SK-N-DZ (cell line): ENCODE measurements at places on chromosomes 3 and 15.

DNA sequence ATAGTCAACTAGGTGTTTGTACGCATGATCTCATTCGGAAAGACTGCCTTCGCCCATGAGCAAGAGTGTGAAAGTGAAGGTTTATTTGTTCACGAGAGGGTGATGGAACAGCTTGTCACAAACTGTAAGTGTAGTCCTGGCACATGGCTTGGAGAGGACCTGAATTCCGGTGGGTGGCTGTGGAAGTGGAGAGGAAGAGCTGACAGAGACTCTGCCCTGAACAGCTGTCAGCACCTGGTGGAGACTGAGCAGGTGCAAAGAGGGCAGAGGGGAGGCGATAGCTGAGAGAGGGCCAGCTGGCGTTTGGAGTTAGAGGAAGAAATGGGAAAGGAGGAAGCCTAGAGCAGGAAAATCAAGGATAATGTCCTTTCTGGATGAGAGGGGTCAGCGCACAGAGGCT, 155.7 kb downstream of the EEFSEC start:
- DNase-seq: peak; percentile 37

DNA sequence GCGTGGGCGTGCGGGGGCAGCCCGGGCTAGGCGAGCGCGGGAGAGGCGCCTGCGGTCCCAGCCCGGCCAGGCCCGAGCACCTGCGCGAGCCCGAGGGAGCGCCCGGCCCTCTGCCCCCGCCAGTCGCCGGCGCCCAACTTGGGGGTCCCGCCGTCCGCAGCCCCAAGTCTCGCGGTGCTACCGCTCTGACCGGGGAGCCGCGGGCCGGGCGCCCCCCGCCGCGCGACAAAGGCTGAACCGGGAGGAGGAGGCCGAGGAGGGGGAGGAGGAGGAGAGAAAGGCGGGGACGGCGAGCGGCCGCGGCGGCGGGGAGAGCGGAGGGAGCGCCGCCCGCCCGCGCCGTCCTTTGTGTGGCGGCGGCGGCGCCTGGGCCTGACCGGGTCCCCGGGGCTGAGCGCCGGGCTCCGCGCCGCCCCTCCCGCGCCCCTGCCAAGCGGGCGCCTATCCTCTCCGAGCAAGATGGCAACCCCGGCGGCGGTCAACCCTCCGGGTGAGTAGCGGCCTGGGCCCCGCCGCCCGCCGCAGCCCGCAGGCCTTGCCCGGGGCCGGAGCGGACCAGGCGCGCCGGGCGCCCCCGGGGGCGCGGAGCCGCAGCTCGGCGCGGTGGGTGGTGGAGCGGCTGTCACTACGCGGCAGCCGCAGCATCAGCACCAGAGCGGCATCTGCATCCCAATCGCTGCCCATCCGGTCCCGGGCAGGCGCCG, at the start of gene ARNT2:
ARNT2 (plus strand) TSS at position 326 of the 704 bp plus-strand sequence; CDS start at position 460, 134 bp downstream.
- DNase-seq: peak; percentile 64

GRCh38 chr3:79902151-79902550, 134.4 kb upstream of the ROBO1 start:
- no peak for DNase-seq

GRCh38 chr3:10386121-10386520, 65.2 kb upstream of the SEC13 start:
- no peak for DNase-seq

- DNase-seq: no peak
Observed at GRCh38 chr15:47908950-47909670, 191.8 kb downstream of the SEMA6D start.

DNA sequence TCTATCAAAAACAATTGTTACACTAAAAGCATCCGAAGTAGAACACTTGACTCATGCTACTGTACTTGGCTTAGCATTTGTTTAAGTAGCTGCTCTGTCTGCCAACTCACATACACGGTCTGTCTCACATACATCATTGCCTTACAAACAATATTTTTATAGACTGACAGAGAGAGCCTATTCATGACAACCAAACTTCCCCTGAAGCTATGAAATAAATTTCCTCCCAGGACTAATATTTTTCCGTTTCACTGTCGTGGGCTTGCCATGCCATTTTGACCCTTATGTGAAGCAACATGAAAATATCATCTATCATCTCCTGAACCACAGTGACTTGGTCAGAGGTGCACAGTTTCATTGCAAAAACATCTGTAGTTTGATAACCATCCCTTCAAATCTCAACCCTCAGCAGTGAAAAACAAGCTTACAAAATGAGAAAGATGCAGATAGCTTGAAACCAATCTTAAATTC, 66.5 kb upstream of the PYGO1 start:
- DNase-seq: no peak

DNA sequence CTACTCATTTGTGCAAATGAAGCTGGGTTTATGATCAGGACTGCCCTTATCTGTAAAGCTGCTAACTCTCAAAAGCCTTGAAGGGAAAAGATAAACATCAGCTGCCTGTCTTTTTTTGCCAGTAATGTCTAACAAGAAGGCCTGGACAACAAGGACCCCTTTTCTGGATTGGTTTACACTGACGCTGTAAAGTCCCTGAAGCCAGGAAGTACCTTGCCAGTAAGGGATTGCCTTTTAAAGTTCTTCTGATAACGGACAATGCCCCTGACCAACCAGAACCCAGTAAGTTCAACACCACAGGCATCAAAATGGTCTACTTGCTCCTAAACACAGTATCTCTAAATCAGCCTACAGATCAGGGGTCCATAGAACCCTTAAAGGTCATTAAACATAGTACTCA, 178.0 kb downstream of the PCCB start:
- peak; percentile 87 for DNase-seq

- DNase-seq: no peak
Observed at GRCh38 chr3:13186435-13186815, 113.2 kb upstream of the IQSEC1 start.

GRCh38 chr15:78619022-78619950, 1.5 kb downstream of the CHRNA3 start:
- peak; percentile 65 for DNase-seq

- no peak for DNase-seq
Observed at GRCh38 chr3:130946882-130947281, 53.0 kb downstream of the ATP2C1 start.

- no peak for DNase-seq
Observed at GRCh38 chr15:62709261-62709660, 333.3 kb upstream of the TPM1 start.

DNA sequence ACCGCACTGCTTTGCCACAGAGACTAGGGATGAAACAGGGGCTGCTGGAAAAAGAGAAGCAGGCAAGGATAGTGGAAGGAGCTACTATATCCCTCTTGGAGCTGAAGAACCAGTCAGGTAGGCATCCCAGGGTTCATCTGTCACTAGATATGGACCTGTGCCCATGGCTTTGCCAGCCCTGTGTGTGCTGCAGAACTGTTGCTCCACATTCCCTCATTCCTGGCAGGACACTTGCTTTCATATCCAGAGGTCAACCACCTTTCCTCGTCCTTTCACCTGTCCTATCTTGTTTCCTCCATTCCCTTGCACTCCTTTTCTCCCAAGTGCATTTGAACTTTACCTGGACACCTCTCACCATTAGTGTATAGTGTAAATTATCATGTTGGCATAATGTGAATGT, 12.0 kb downstream of the SNRK start:
- DNase-seq: no peak

DNA sequence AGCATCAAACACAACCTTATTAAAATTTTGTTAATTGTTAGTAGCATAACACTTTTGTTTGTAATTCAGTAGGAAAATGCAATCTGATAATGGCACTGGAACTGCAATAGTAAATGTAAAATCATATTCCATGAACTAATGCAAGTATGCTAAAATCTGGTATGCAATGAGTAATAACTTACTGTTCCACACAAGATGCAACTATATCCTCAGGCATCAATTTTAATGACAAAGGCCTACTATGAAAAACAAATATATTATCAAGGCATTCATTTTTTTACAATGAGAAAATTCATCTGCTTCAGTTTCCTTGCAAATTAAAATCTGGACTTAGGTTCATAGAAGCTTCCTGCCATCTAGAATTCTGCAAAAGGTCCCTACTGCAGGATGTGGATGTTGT, 1.4 kb upstream of the NSMCE3 start:
- DNase-seq: no peak

GRCh38 chr15:69719527-69720240, 267.1 kb downstream of the RPLP1 start:
- DNase-seq: no peak

DNA sequence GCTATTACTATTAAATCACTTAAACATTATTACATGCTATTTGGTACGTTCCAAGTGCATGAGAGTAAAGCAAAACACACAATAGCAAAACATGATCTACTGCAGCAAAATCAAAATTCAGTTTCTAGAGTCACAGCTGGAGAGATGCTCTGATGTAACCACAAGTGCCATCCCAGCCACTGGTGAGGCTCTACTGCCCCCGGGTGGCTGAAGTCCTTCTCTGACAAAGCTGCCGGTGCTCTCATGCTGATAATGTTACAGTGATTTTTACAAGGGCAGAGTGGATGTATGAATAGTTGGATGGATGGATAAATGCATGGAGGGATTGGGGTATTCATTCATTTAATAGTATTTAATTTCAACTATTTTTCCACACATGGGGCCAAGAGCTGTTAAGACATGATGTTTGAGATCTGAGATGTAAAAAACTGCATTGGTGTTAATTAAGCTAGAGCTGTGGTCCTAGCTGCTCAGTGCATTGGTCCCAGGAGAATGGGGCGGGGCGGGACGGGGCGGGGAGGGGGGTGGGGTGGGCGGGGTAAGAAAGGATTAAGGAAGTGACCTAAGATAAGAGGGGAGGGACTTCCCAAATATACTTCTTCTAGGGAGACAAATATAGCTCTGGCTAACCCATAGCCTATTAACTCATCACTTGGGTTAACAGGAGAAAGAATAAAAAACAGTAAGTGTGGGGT, 5.3 kb upstream of the SPESP1 start:
- peak; percentile 66 for DNase-seq

DNA sequence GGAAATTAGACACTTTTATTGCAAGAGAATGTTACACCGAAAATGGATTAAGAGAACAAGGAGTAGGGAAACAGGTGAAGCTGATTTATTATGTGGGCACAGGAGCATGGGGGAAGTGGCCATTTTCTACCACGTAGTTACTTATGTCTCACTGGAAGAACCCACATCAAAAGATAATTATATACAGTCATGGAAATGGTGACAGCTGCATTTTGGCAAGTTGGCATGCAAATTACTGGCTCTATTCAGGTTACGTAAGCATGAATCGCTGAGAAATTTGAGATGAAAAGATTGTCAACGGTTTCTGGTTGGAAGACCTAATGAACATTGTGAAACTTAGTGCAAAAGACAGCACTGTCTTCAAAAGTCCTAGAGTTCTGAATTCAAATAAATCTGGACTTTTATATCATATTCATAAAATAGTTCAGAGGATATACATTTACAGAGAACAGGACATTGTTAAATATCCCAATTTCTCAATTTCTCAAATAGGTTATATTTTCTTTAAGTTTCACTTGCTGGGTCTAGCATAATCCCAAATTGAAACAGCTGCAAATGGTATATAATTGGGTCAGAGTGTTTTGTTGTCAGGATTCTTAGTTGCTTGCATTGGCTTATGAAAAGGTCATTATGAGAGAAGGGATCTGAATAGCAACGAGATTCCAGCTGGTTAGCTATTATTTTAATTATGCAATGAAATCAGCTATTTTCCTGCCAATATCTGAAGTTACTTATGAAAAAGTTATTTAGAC, 567.8 kb downstream of the ZPLD1 start:
- DNase-seq: no peak

DNA sequence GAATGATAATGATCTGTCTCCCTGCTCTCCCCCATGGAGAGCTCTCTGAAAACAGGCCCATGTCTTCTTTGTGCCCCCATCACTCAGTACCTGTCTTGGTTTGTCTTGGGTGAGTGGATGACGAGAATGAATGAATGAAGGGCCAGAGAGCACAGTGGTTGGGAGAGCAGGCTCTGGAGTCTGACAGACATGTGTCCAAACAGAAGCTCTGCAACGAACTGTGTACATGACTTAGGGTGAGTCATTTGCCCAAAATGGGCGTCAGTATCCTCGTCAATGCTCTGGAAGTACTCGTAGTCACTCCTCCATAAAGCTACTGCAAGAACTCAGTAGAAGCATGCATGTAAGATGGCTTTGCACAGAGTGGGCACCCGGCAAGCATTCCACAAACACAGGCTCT, 170.2 kb upstream of the TLE3 start:
- DNase-seq: no peak

GRCh38 chr15:52710050-52710707, 31.0 kb upstream of the ATOSA start:
- DNase-seq: no peak

DNA sequence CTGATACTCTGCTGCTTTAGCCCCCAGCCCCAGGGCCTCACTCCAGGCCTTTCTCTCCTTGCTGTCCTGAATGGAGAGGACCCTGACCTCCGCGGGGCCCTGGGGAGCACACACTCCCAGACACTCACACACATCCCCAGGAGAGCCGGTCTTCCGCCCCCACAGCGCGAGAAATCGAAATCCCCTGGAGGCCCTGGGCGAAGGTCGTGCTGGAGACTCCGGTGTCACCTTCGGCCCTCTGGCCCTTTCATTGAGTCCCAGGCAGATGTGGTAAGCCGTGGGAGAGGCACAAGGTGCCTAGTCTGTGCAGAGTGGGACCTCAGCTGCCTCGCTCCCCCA, 848 bp upstream of the GOLGA8B start:
- peak; percentile 24 for DNase-seq

- DNase-seq: no peak
Observed at GRCh38 chr3:15271785-15272381, 60.5 kb downstream of the SH3BP5 start.

- no peak for DNase-seq
Observed at GRCh38 chr3:71430941-71431552, 152.5 kb downstream of the FOXP1 start.

DNA sequence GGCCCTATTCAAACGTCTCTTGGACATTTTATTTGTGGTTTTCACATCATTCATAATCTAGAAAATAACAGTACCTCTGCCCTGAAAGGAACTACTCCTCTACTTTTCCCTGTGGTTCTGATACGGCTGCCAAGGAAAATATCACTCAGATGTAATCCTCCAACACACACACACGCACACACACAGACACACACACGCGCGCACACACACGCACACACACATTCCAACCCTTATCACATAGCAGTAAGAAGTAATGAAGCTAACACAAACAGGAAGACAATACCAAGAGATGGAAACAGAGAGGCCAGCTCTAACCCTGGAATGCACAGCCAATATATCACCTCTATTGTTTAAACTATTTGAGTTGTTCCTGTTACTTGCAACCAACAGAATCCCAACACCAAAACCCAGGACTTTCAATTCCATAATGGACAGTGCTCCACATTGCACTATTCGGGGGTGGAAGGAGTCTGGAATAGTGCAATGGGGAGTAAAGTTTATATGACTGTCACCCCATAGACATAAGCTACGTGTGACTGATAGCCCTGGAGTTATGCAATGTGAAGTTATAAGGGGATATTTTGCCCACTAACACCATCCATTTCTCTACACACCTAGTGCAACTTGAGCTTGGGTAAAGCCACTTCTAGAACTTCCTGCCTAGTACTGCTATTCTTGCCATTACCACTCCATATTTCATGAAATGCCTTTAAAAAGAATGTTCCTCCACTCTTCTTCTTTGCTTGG, 71.3 kb upstream of the FNDC3B start:
- DNase-seq: no peak

GRCh38 chr3:152104847-152105415, 163.8 kb upstream of the MBNL1 start:
- DNase-seq: no peak

GRCh38 chr3:146803745-146804144, 198.6 kb upstream of the PLSCR5 start:
- DNase-seq: no peak
